SHP77 (cell line): ENCODE measurements at places on chromosomes 12 and 14.

DNA sequence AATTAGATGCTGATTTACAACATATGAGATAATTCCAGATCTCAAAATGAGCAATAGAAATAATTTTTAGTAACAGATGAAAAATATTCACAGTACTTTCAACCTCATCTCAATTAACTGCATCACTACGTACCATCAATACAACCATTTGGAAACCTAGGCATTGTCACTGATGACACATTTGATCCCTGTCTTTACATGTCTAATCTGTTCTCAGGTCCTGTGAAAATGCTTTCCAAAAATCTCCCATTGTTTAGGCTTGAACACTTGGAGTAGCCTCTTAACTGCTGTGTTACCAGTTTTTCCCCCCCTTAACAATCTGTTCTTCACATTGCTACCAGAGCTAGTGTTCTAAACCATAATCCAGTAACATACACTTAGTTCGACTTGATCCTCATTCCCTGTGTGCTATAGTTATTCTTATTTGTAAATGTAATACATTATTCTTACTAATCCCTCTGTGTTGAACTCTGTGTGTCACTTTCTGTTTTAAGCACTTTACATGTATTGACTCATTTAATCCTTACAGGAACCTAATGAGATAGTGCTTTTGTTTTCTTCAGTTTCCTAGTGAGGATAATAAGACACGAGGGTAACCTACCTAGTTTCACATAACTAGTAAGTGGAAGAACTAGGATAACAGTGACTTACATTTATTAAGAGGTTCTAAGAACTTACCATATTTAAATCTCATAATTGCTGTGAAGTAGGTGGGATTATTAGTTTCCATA, 41.7 kb downstream of the LARP4 start:
- no peak for DNase-seq

DNA sequence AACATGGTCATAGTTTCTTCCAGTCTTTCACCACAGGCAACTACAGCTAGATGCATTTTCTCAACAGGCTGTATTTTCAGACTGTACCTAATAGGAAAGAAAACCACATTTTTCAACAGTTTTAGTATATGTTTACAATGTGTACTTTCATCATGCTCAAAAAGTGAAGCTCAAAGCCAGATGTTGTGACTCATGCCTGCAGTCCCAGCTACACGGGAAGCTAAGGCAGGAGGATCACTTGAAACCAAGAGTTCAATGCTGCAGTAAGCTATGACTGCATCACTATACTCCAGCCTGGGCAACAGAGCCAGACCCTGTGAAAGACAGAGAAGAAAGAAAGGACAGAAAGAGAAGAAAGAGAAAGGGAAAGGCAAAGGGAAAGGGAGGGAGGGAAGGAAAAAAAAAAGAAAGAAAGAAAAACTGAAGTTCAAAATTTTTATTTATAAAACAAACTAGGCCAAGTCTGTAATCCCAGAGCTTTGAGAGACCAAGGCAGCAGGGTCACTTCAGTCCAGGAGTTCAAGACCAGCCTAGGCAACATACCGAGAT, 25.5 kb downstream of the GXYLT1 start:
- DNase-seq = no peak

GRCh38 chr14:52400846-52401245, 86.7 kb downstream of the PTGER2 start:
- DNase-seq = no peak

- peak; percentile 96 for DNase-seq
These were observed 202.7 kb downstream of the PRKD1 start for GRCh38 chr14:29724991-29725390.

DNA sequence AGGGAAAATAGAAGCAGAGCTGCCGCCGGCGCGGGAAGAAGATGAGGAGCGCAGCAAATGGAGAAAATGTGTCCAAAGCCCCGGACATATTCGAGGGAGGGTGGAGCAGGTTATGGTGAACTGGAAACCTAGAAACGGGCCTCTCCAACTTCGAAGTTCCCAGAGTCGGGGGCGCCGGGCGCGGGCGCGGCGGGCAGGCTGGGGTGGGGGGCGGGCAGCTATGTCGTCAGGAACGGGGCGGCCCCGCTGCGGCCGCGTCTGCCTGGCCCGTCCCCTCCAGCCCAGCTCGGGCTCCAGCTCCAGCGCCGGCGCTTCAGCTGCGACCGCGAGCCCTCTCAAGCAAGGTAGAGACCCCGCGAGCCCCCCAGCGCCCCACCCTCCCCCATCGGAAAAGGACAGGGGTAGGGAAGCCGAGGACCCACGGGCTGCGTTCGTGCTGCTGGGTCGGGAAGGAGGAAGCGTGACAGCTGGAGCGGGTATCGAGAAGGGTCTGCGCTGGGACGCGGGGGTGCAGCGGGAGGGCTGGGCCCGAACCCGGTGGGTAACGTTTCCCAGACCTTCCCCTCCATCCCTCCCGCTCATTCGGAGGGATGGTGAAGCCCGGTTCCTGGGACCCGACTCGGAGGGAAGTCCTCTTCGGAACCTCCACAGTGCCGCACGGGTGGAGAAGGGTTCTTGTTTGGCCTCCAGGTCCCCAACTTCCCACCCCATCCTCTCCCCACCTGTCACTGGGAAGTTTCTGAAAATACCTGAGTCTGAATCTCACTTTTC, 1.0 kb downstream of the DGKA start:
- peak; percentile 13 for DNase-seq

- DNase-seq = no peak
These were observed 16.3 kb downstream of the GXYLT1 start for GRCh38 chr12:42128327-42128726.

DNA sequence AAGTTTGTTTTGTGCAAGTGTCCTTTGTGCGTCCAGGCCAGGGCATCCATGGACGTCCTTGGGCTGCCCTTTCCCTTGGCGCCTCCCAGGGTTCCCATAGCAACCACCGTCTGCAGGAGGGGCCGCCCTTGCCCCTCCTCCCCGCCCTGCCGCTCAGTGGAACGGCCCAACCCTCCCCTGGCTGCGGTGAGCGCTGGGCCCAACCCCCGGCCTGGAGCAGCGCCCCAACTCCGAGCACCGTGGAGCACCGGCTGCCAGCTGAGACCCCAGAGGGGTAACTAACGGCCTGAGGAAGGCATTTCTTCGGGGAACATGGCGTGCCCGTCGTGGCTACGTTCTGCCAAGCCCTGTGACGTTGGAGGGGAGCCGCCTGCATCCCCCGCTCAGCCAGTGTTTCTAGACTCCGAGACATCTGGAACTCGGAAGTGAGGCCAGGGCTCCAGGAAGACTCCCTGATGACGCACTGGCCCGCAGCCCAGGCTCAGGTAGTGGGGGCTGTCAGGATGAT, 5.3 kb upstream of the ACACB start:
- DNase-seq = peak; percentile 76

DNA sequence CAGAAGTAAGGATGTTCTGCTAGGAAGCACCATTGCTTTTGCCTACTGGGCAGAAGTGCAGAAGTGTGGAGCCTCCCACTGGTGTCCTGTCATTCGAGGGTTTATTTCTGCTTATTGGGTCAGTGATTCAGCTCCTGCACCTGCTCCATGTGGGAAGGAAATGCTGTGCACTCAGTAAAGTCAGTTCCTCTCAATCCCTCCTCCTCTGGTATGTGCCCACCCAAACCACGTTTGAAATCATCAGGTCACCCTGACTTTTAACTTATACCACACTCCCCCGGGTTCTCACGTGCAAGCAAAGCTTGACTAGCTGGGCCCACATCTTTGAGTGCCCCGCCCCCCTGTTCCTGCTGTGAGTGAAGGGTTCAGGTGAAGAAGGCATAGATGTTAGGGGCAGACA, 223.7 kb downstream of the CHST11 start:
- DNase-seq = no peak

DNA sequence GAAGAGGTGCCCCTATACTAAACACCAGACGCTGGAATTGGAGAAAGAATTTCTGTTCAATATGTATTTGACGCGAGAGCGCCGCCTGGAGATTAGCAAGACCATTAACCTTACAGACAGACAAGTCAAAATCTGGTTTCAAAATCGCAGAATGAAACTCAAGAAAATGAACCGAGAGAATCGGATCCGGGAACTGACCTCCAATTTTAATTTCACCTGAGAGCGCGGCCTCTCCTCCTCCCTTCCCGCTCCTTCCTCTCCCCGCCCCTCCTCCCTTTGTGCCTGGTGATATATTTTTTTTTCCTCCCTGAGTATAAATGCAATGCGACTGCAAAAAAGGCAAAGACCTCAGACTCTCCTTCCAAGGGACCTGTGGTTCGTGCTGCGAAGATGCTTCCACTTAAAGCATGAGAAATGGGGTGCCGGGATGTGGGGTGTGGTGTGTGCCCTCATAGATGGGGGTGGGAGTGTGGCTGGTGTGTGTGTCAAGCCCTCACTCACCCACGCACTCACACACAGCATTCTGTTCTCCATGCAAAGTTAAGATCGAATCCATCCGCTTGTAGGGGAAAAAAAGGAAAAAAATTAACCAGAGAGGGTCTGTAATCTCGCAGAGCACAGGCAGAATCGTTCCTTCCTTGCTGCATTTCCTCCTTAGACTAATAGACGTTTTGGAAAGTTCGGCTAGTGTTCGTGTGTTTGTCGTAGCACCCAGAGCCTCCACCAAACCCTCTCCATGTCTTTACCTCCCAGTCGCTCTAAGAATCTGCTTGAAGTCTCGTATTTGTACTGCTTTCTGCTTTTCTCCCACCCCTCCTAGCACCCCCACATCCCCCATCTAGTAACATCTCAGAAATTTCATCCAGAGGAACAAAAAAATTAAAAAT, 4.5 kb downstream of the HOXC10 start:
- DNase-seq = no peak

GRCh38 chr14:24277606-24278321, 6.4 kb upstream of the RABGGTA start:
- DNase-seq = no peak

DNA sequence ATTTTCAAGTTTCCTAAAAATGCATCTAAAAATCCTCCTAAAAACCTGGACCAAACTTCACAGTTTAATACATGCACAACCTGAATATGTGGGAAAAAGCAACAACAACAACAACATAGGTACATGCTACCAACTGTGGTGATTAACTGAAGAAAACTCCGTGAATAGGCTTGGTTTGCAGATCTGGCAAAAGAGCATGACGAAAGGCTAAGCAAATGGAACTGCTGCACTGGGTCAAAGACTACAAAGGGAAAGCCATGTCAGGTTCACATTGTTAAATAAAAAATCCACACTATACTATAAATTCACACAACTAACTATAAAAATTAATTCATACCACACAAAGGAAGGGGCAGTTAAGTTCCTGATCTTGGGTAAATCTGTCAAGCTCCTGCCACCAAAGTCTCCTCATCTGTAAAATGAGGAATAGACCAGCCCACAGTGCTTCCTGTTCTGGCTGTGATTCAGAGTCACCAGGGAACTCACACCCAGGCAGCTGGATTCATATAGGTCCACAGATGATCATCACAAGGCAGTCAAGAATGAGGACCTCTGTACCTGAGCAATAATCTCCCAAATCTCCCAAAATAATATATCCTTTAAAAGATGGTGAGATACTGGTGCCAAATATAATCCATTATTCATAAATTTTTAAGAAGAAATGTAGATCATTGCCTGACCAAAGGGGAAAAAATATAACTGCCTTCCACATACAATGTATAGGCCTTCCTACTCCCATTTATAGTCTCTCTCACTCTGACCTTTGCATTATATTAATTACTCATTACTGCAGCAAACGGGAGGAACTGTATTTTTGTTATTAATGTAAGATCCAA, 7.0 kb downstream of the CORO1C start:
- DNase-seq = no peak

GRCh38 chr14:103045371-103045869, 11.9 kb downstream of the CDC42BPB start:
- DNase-seq = no peak

- no peak for DNase-seq
These were observed 106.5 kb downstream of the TMTC3 start for GRCh38 chr12:88248606-88249005.

- no peak for DNase-seq
These were observed 3.2 kb downstream of the AKAP5 start for GRCh38 chr14:64468451-64468850.

- DNase-seq = no peak
These were observed 653.6 kb downstream of the MED13L start for GRCh38 chr12:115623764-115624334.

- DNase-seq = no peak
These were observed 91.8 kb downstream of the DDX51 start for GRCh38 chr12:132052196-132052932.

- no peak for DNase-seq
These were observed 644.0 kb downstream of the DIO2 start for GRCh38 chr14:79567306-79567705.

- DNase-seq = no peak
These were observed 392.2 kb downstream of the SEC23A start for GRCh38 chr14:38710881-38711280.

- DNase-seq = no peak
These were observed 30.8 kb downstream of the TTC7B start for GRCh38 chr14:90785471-90785870.

DNA sequence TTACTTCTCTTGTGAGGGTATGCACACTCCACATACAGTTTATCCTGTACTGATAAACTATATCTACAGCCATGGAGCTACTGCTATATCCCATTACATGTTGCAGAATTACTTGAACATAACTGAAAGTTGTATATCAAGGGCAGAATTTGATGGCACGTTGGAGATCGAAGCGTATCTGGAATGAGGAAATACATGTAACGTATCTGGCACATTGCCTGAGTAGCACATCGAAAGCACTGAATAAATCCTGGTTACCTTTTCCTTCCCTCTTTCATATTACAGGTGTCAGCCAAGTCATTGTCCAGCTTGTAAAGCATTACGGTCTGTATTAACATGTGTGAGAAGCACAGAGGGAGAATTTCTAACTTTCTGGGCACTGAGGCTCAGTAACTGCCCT, 42.1 kb upstream of the LIN7A start:
- no peak for DNase-seq

- no peak for DNase-seq
These were observed 209.9 kb upstream of the NOS1 start for GRCh38 chr12:117571321-117571720.

DNA sequence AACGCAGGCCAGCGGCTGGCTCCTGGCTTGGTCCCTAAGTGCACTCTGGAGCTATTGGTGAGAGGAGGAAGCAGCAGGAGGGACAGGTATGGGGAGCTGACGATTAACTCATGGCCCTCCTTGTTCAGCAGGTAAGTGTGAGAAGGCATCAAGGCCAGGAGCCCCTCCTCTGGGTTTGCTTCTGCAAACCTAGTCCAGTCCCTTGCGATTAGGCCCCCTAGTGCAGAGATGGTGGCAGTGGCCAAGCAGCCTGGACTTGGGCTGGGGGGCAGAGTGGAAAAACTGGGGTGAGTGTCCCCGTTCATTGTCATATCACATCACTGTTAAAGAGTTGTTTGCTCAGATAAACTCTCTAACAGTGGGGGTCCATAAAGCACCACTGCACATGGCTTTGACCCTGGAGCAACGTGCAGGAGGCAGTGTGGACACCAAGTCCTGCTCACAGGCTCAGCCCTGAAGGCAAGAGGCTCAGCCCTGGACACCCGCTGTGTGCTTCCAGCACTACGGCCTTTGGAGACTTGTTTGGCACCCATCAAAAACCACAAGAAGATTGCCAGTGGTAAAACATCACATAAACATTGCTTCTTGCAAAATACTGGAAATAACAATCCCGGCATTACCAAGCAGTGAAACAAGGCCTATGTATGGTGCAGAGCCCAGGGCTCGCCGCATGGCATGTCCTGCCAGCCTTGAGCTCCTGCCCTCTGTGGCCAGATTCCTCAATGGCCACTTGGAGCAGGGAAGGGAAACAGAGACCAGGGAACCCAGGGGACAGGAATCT, 184.3 kb upstream of the RTL1 start:
- no peak for DNase-seq

GRCh38 chr12:54041097-54041690, 8.3 kb downstream of the HOXC5 start:
- no peak for DNase-seq
